SW 1271 (cell line): ENCODE measurements at places on chromosomes 2 and 18.

DNA sequence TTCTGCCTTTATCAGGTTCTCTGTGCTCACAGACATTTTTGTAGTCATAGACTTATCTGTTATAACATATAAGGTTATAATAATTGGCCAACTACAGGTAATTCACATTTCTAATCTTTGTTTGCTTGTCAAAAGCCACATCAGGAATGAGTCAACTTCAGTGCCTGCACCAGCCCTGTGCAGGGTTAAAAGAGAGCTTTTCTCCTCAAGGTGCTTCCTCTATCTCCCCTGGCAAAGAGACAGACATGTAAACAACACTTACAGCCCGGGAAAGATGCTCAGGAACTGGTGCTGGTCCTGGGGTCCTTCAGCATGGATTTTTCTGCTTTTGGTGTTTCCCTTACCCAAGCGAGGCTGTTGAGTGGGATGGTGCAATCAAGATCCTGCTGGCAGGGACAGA is 7.7 kb upstream of the EHD3 start:
- DNase-seq = no peak

DNA sequence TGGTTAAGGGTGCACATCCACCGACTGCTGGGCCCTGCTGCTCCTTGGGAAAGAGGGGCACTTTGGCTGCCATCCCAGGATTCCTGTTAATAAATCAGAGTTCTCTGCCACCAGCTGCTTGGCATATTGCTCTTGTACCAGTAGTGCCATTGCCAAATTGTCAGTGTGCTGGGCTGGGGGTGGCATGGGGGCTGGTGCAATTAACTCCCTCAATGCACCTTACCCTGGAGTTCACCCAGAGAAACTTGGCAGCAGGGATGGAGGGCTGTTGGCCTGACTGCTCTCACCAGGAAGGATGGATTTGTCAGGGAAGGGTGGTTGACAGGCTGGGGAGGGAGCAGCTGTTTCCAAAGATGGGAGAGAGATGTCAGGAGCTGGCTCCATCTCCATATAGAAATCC is 94.6 kb upstream of the SKOR2 start:
- DNase-seq = no peak

GRCh38 chr2:164835302-164835701 is 6.3 kb downstream of the COBLL1 start:
- DNase-seq = no peak

- no peak for DNase-seq
Measured at GRCh38 chr2:58156780-58157179, 84.3 kb downstream of the FANCL start.

GRCh38 chr2:216863946-216864345 is 4.1 kb upstream of the TNP1 start:
- DNase-seq = no peak

DNA sequence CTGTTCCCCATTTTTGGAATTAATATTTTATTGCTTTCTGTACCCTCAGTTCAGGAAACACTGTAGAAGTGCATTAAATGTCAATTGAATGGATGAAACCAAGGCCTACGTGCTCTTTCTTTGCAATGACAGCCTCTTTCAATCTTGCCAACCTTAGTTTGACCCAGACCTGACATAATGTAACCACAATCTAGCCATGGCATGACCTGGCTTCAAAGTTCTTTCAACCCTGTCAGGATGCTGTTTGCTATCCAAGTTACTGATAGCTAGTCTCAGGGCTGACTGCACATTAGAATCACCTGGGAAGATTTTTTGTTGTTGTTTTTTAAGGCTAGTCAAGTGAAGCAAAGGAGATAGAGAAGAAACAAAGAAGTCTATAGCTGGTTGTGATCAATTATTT is 190.9 kb upstream of the PKDCC start:
- no peak for DNase-seq

DNA sequence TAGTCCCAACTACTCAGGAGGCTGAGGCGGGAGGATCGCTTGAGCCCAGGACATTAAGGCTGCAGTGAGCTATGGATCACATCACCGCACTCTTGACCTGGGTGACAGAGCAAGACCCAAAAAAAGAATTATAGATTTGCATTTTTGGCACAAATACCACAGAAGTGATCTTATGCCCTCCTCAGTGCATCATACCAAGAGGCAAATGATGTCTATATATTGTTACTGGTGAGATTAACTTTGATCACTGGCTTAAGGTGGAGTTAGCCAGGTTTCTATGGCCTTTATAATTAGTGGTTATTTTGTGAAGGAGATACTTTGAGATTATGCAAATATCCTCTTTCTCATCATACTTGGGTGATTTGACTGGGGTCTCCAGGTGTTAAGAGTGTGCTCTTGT is 22.1 kb upstream of the CATIP start:
- DNase-seq = no peak

GRCh38 chr2:16225545-16225944 is 285.2 kb downstream of the MYCN start:
- no peak for DNase-seq

DNA sequence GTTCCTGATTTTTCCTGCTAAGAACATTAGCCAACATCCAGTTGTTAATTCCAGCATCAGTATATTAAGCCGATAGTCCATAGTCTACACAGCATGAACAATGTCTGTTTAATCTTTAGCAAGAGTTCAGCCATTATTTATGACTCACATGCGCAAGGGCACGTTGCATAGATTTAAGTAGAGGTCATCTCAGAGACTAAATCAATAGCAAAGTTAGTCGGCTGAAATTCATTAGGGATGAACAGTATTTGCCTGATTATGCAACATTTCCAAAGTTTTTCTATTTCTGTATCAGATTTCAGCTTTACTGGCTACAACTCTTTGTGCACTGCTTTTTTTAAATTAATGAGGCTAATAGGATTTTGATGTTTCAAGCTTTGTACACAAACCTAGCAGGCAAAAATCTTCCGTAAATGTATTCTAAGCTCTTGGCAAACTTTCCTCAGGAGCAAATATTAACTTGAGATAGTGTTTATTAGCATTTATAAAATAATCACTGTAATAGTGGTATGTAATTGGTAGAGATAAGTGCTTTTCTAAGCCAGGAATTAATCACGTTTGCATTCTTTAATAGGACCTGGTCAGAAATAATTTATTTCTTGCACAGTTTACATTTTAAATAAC is 578.7 kb upstream of the ID2 start:
- DNase-seq = no peak

DNA sequence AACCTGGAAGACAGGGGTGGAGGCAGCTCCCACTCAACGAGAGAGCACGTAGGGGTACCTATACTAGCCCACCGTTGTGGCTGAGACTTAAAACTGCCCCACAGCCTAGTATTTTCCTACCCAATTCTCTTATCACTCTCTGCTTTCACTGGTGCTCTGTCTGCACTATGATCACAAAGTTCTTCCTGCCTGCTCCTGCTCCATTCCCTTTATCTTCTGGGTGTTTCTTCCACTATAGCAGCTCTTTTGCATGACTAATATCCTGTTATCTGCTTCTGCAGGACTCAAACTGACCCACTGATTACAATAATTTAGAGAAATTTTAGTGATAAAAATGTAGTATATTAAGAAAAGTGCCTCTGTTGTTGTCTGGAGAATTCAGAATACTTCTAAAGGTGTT is 184.8 kb downstream of the LRP1B start:
- no peak for DNase-seq

- DNase-seq = no peak
Measured at GRCh38 chr2:26901326-26902183, 53.6 kb downstream of the DPYSL5 start.

DNA sequence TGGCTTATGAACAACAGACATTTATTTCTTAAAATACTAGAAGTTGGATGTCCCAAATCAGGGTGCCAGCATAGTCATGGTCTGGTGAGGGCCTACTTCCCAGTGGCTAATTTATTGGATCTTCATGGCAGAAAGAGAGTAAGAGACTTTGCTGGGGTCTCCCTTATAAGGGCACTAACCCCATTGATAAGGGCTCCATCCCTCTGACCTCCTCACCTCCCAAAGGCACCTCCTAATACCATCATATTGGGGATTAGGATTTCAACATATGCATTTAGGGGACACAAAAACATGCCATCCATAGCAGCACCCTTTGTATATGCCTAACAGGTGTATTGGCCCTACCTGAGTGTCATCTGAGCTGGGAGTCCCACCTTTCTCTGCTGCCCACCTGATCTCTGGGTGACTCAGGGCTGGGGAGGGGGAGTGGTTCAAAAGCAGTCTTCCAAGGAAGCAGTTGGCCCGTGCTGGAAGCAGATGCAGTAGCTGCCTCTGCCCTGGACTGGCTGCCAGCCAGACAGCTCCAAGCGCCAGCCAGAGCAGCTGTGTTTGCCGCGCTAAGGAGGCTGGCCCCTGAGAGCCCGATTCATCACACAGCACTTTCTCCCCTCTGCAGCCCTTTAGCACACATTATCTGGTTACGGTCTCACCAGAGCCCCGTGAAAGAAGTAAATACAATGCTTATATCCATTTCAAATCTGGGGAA is 84.6 kb downstream of the SMAD7 start:
- no peak for DNase-seq

DNA sequence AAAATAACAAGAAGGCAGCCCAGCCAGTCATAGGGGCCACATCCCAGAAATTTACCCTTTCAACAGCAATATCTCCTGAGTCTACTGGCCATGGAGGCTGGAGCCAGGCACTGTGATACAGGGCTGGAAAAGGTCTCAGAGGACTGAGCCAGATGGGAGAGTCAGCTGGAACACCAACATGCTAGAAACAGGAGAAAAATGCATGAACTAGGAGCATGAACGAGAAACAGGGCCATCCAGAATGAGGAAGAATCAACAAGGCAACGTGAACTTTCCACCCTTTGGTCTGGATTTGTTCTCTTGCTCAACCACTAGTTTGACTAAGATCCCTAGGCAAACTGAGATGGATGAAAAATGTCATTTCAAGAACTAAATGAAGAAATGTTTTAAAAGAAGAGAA is 13.1 kb downstream of the PID1 start:
- DNase-seq = no peak

- DNase-seq = peak; percentile 68
Measured at GRCh38 chr2:100365434-100365833, 43.1 kb upstream of the LONRF2 start.

GRCh38 chr2:128399690-128400291 is 81.1 kb upstream of the HS6ST1 start:
- DNase-seq = no peak
